ENCODE measurements at places on chromosomes 4 and X.

DNA sequence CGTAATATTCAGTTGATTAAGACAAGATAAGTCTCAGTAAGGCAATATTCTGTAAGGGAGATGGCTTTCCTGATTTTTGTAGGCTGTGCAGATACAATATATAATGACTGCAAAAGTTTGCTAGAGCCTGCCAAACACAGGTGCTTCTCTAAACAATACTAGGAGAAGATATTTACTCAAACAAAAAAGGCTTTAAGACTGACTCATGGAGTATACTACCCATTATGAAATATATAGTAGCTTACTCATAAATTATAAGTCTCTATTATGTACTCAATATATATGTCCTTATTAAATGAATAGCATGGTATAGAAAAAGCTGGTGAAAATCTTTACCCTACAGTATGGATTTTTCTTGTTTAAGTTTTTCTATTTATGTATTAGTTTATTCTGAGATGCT is 93.2 kb upstream of the IL15 start:
- DNase-seq = no peak

DNA sequence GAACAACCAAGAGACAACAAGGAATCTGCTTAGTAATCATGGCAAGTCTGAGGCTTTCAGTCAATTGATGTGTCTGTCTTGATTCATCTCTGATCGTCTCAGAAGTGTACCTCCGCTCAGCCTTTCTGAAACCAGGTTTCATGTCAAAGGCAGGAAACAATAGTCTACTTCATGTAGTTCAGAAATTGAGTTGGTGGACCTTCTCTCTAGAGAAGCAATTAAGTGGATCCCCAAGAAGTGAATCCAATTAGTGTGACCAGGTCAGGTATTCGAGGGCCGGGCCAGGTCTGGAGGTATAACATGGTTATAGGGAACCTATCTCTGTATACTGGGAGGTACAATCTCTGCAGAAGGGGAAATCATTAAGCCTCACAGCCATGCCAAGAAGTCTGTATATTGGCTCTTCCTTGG is 32.0 kb downstream of the DAPP1 start:
- no peak for DNase-seq

- no peak for DNase-seq
These were observed 4.4 kb upstream of the ADH1C start for GRCh38 chr4:99356992-99357391.

- DNase-seq = no peak
These were observed 20.7 kb upstream of the ELF4 start for GRCh38 chrX:130130990-130131389.

GRCh38 chrX:46750889-46751288 is 8.0 kb downstream of the SLC9A7 start:
- DNase-seq = no peak

- DNase-seq = no peak
These were observed at the start of gene POF1B for GRCh38 chrX:85379174-85379907. Gene POF1B (minus strand): TSS chrX:85379665. CDS start chrX:85379454, 211 bp downstream.

DNA sequence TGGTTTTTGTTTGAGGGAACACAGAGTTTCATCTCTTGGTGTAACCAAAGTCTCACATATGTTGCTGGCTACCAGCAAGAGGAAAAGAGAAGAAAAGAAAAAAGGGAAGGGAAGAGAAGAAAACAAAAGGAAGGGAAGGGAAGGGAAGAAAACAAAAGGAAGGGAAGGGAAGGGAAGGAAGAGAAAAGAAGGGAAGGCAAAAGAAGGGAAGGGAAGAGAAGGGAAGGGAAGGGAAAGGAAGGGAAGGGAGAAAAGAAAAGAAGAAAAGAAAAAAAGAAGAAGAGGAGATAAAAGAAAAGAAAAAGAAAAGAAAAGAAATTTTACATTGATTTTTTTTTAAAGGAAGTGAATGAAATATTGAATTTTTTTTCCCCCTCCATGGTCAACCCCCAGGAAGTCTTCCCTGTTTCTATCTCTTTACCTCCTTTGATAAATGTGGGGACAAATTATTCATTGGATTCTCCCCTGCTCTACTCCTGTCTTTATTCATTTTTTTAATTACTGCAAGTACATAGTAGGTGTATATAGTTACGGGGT is 228.0 kb downstream of the SHOX start:
- DNase-seq = no peak

DNA sequence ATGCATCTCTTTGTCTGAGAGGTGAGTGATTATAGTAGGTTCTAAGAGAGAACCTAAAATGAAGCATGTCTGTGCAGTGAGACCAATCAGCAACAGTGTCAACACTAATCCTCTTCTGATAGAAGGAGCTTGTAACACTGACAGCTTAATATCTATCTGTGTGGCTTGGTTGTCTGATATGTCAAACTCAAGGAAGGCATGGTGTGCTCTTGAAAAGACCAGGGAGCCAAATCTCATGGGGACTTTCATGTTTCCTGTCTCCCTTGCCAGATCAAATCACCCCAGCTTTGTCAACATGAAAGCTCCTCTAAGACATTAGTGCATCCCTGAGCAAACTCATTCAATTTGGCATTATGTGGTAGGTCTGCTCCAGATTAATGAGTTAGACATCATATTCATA is 95.4 kb downstream of the ANOS1 start:
- no peak for DNase-seq

- DNase-seq = peak; percentile 20
These were observed 99.5 kb downstream of the PPP2R2C start for GRCh38 chr4:6372649-6373525.

DNA sequence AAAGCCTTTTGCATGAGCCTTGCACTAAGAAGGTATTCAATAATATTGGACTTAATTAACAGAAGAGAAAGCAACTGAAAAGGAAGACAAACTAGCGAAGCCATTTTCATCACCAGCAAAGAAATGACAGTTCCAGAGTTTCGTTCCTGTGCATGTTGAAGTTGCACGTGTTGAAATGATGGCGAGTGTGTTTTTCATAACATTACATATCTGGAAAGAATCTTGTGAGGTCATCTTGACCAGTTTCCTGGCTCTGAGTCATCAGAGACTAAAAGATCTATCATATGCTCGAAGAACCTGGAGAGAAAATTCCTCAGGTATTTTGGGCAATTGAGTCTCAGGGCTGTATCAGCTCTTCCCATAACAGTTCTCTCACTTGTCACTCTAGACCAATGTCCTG is 106.2 kb upstream of the MAML3 start:
- DNase-seq = peak; percentile 86

GRCh38 chrX:64894454-64895038 is 81.7 kb downstream of the ZC4H2 start:
- no peak for DNase-seq

GRCh38 chr4:154126276-154126675 is 337.4 kb upstream of the SFRP2 start:
- no peak for DNase-seq

- no peak for DNase-seq
These were observed 40.1 kb downstream of the CCDC149 start for GRCh38 chr4:24872720-24873119.

DNA sequence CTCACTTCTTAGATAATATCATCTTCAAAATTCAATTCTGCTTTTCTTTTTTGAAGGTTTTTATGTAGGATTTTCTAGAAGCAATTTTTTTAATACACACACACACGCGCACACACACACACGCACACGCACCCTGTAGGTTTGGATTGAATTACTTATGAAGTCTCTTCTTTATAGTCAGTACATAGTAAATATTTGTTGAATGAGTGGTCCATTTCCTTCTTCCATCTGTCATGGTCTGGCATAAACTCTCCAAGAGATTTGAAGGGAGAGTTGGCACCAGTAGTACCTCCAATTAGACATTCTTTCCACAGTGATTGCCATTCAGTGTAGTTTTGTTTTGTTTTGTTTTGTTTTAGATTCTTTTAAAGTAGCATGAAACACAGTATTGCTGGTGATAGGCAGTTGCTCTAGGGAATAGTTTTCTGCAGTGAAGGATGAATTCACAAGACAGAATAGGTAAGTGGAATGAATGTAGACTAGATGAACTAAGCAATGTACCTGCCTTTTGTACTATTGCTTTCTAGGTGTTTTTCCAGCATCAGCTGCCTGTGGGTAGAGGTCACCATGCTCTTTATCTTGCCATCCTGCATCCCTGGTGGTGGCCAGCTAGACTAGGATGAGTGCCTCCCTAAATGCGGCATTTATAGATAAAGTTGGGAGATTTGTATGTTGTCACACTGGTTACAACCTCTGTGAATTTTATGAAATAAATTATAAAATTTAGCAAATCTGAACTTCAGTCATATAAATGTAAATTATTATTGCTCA is 20.5 kb downstream of the PDLIM5 start:
- DNase-seq = peak; percentile 80

GRCh38 chr4:155187989-155188388 is 20.4 kb upstream of the NPY2R start:
- DNase-seq = no peak

DNA sequence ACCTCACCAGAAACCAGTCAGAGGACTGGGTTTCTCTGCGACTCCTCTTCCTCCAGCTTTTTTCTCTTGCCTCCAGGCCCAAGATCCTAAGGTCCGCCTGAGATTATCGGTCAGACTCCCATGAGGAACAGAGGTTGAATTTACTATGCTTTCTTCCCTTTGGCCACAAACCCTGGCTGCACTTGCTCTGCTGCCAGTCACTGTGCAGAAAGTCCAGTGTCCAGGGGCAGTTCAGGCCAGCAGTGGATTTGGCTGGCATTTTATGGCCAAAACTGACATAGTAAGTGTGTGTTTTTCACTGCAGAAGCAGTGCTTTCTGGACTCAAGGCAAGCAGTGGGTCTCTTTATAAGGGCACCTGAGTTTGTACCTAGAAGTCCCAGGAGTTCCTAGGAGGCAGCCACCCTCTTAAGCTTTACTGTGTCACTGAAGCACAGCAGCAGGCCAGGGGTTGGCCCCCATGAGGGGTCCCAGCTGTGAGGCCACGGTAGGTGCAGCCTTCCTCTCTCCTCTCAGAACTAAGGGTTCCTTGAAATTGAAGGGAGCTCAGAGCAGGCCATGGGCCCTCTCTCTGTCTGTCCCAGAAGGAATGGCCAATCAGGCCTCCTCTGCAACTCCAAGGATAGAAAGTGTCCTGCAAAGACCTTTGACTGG is 3.4 kb downstream of the RTL5 start:
- no peak for DNase-seq

- DNase-seq = no peak
These were observed 80.4 kb downstream of the SHROOM2 start for GRCh38 chrX:9866633-9867032.

DNA sequence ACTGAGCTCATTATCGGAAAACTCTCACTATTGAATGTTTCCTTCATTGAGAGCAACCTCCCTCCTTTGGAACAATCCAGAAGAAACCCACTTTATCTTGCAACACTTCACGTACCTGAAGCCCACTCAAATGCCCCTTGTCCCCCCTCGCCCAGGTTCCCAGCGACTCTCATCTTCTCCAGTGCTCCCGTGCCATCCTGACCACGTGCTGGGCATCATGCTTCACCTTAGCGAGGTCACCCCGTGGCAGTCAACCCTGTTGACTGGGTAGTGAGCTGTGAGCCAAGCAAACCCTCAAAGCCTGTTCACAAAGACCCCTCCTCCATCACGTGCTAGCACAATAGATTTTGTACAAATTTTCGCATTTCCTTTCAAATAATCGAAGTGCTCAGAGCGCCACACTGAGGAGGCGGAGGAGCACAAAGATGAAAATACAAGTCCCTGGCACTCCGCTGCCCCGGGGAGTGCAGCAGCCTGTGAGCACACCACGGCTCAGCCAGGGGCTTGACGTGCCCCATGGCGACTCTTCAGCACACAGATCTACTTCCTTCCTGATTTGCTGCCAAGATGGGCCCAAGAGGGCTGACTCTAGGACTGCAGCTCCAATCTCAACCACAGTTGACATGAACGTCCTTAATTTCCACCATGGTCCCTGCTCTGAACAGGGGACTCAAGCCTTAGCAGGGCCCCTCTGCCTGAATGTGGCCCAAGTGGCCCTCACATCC is 15.6 kb downstream of the PDZD4 start:
- no peak for DNase-seq

DNA sequence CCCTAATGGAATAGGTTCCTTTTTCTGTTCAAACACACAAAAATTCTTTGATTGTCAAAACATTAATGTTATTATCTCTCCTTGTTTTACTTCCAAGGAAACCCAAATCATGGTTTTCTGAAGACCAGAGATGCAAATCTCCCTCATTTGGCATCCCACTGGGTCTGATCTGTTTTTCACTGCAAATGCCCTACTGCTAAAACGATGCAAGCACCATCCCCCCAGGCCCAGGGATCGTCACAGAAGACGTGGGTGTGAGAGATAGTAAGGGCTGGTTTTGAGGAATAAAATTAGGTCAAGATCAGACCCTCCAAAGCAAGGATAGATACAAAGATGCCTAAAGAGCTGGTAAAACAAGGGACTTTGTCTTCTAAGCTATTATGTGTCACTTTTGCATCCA is 33.6 kb downstream of the GSPT2 start:
- no peak for DNase-seq

DNA sequence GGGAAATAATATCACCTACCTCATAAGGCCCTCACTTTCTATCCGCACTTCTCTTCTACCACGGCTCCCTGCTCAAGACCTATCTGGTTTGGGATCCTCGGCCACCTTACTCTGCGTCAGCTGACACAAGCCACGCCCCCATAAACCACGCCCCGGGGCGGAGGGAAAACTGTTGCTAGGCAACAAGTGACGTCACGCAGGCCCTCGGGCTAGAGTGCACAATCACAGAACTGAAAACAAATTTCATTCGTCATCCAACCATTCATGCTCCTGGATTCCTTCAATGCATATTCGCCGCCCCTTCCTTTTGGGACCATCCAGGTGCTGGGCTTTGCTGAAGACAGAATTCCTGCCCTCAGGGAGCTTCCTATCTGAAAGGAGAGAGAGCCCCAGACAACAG is 66.3 kb downstream of the SMC1A start:
- DNase-seq = no peak

DNA sequence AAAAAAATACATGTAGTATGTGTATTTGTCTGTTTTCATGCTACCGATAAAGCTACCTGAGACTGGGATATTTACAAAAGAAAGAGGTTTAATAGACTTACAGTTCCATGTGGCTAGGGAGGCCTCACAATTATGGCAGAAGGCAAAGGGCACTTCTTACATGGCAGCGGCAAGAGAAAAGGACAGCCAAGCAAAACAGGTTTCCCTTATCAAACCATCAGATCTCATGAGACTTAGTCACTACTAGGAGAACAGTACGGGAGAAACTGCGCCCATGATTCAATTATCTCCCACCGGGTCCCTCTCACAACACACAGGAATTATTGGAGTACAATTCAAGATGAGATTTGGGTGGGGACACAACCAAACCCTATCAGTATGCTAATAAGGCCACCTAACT is 137.0 kb upstream of the ELOVL6 start:
- DNase-seq = no peak

- no peak for DNase-seq
These were observed 71.4 kb upstream of the TRAM1L1 start for GRCh38 chr4:117156806-117157205.

GRCh38 chr4:55352726-55353125 is 6.7 kb downstream of the SRD5A3 start:
- DNase-seq = no peak

- no peak for DNase-seq
These were observed 8.7 kb downstream of the SHROOM4 start for GRCh38 chrX:50805276-50805675.
